ENCODE measurements at places on chromosomes 2 and 18.

GRCh38 chr2:144082327-144082726 is 437.6 kb downstream of the ZEB2 start:
- DNase-seq: no peak

- DNase-seq: peak; percentile 86
Measured at GRCh38 chr2:216031960-216032689, 18.8 kb upstream of the MREG start.

DNA sequence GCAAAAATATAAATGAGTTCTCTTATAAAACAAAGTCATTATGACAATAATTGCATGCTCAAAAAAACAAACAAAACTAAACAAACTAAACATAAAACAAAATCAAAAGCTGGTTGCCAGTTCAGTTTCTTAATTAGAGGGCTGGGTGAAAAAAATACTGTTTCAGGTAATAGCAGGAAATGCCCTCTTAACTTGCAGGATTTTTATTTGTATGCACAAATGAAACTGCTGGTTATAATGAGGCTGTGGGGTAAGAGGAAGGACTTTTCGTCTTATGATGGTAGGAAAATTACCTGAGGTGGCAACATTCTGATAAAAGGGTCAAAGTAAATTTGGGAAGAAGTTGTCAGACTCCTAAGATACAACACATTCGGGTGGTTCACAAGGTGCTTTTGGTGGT is 21.5 kb upstream of the CDKL4 start:
- DNase-seq: no peak

- DNase-seq: no peak
Measured at GRCh38 chr2:173393186-173393585, 38.5 kb downstream of the CDCA7 start.

DNA sequence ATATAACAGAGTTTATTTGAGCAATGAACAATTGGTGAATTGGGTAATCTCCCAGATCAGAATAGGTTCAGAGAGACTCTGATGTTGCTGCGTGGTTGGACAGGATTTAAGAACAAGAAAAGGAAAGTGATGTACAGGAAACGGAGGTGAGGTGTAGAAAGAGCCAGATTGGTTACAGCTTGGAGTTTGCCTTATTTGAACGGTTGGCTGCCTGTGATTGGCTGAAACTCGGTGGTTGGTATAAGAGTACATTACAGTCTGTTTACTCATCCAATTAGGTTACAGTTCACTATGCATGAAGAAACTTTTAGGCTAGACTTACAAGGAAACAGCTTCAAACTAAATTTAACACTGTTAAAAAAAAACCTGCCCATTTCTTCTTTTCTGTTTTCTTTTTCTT is 68.0 kb upstream of the CABLES1 start:
- peak; percentile 49 for DNase-seq

- DNase-seq: peak; percentile 55
Measured at GRCh38 chr2:230691005-230691647, 21.5 kb upstream of the CAB39 start.

GRCh38 chr2:216044883-216045486 is 31.6 kb upstream of the MREG start:
- no peak for DNase-seq

- no peak for DNase-seq
Measured at GRCh38 chr18:3482258-3482657, 32.3 kb downstream of the TGIF1 start.

- no peak for DNase-seq
Measured at GRCh38 chr2:11142987-11143386, 12.3 kb upstream of the SLC66A3 start.

DNA sequence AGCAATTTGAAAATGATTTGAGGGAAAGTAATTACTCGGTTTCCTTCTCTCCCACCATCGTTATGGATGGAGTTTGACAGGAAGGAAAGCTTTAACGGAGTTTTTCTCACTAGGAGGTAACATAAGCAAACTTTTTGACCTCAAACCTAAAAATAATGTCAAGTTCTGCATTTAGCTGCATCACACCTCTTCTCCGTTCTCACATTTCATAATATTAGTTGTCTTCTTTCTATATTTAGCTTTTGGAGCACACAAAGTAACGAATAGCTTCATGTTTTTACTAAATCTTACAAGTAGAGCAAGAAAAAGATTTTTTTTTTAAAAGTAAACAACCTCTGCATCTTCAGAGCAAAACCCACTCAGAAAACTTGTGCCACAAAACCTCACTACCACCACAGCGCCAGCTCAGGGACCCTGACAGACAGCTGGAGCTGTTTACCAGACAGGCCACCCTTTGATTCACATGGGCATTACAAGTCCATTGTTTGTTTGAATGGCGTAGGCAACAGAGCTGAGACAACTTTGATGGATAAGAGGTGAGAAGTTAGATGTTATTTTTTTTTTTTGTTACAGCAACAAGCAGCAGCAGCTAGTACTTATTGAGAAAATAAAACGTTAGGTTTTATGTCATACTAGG is 21.9 kb upstream of the ICOS start:
- DNase-seq: no peak

- DNase-seq: no peak
Measured at GRCh38 chr18:55248495-55248894, 289.2 kb upstream of the CCDC68 start.

- no peak for DNase-seq
Measured at GRCh38 chr2:3078684-3079083, 298.9 kb downstream of the EIPR1 start.

DNA sequence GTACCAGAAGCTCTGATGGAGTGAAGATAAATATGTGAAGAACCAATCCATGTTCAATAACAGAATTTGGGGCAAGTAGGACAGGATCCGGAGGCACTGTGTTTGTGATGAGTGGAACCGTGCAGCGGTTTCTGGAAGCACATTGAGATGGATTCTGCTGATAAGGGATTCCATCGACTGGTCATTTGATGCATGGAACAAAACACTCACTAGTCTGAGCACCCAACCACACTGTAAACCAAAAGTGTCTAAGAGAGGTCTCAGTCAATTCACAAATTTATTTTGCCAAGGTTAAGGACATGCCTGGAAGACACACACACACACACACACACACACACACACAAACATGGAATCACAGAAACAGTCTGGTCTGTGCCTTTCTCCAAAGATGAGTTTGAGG is 459.5 kb downstream of the FBXO15 start:
- no peak for DNase-seq

GRCh38 chr18:74286106-74286855 is 5.5 kb downstream of the CYB5A start:
- peak; percentile 62 for DNase-seq

DNA sequence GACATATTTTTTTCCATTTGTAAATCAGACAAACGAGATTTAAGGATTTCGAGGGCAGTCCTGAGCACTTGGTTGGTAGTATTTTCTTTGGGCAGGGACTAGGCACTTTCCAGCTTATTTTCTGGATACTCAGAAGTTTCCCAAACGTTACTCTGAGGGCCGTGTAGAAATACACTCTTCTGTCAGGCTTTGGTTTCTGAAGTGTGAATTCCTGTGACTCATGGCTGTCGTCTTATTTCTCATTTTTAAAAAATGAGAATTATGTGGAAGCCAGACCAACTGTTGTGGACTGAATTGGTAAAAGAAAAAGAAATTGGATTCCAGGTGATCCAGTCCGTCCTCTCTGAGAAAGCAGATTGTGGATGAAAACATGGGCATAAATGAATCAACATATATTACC is 658.6 kb upstream of the FANCL start:
- DNase-seq: no peak

- DNase-seq: no peak
Measured at GRCh38 chr2:219400562-219400961, 12.8 kb upstream of the DNPEP start.

DNA sequence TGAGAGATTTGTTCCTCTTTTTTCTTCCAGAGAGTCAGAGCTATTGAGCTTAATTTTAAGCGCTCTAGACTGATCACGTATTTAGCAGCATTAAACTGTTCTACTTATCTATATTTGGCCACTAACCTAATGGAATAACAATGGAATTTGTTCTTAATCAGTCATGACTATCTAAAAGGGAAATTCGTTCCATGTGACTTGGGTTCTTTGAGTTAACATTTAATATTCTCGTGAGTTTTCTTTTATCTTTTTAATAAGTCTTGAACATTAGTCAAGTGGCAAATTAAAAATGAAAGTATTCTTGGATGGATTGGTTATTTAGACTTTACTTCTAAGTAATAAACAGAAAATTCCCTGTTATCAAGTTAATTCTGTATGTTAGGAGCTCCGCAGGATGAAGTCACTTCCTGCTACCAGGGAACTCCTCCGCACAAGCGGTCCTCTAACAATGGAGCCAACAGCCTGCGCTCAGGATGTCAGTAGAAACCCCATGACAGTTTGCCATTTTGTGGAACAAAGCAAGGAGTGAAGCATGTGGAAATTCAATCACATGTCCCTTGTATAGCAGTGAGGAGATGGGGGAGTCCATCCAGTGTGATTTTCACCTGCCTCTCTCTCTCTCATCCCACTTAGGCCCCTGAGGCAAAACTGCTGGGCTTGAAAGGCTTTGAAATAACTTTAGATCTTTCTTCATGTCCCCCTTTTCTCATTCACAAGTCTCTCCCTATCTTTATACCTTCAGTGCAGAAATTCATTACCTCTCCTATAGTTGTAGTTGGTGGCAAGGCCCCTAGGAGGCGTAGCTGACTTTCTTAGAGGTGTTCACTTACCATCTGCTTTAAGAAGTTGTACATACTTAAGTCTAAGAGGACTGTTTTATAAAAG is 138.1 kb downstream of the WDR7 start:
- DNase-seq: peak; percentile 15

DNA sequence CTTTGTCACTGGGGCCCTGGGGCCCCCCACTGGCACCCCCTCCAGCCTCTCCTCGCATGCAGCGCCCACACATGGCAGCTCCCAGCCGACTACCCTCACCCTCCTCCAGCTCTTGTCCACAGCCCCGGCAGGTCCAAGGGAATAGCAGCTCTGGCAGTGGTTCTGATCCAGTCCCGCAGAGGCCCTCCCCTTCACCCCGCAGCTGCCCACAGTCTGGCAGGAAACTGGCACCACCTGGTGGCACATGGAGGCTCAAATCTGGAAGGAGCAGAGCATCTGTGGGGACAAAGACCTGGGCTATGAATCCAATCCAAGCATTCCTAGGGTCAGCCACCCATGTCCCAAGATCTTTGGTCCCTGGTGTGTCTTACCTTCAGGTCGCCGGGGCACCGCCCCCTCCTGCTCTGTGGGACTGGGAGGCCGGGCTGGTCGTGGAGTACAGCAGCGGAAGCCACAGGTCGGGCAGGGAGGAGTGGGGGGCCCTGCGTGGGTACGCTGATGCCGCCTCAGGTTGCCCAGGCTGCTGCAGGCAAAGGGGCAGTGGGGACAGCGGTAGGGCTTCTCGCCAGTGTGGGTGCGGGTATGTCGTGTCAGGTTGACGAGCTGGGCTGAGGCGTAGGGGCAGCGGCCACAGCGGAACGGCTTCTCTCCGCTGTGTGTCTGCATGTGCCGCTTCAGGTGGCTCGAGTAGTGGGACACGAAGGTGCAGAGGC is 2.3 kb downstream of the ZNF513 start:
- no peak for DNase-seq

GRCh38 chr18:36365836-36366775 is 68.6 kb downstream of the FHOD3 start:
- DNase-seq: peak; percentile 5

GRCh38 chr2:240951045-240951594 is 45.0 kb downstream of the CROCC2 start:
- no peak for DNase-seq

- no peak for DNase-seq
Measured at GRCh38 chr2:47243596-47244323, 88.7 kb upstream of the STPG4 start.

DNA sequence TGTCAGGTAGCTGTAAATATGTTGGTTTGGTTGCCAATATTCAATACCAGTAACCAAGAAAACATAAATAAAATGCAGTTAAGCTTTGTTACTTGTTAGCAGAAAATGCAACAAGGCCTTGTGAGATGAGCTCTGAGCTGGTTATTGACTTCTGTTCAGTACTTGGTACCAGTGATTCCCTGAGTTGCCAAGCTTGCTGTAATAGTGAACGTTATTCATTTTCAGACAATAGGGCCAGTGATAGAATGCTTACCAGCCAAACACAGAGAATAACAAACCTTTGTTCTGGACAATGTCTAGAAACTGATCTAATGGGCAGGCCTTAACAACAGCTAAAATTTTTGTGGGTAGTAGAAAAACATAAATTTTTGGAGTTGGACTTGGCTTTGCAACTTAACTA is 29.5 kb downstream of the RASGRP3 start:
- no peak for DNase-seq

- peak; percentile 56 for DNase-seq
Measured at GRCh38 chr18:32373995-32374394, 96.7 kb downstream of the GAREM1 start.

DNA sequence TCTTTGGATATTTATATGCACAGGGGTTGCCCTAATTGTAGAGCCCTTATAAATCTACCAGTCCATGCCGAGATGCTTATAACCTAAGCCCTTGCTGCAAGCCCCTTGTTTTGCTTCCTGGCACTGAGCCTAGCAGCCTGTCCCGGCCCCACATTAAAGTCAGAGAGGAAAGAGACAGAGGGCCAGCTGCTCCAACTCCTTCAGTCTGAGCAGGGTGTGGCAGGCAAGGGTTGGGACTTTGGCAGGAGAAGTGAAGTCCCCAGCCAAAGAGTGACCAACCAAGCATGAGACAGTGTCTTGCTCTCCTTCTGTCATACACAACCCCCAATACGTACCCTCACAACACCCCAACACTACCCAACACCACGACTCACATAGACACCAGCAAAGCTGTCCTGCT is 54.7 kb upstream of the FZD7 start:
- no peak for DNase-seq

DNA sequence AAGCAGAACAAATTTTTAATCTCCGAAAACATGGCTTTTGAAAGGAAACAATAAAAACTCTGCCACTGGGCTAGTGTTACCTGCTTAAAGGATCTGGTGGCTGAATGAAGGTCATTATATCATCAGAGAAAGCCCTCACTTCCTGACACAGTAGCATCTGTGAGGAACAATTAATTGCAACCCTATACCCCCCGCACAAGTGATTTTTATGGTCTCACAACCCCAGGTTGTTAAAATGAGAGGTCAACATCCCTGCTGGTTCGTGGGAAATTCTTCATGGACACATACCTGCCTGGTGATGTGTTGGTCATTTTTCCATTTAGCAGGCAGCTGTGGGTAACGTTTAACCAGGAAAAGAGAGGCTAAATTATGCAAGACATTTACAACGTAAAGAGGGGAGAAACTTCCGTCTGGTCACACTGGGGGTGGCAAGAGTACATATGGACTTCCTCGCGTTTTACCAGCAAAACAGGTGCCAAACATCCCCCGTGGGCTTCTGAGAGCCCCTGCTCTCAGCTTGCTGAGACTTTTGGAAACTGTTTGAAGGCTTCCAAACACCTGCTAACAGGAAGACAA is 29.2 kb downstream of the NIFK start:
- no peak for DNase-seq

- DNase-seq: no peak
Measured at GRCh38 chr2:8132351-8132831, 549.5 kb upstream of the ID2 start.

- DNase-seq: no peak
Measured at GRCh38 chr2:168650781-168651180, 151.7 kb upstream of the NOSTRIN start.

DNA sequence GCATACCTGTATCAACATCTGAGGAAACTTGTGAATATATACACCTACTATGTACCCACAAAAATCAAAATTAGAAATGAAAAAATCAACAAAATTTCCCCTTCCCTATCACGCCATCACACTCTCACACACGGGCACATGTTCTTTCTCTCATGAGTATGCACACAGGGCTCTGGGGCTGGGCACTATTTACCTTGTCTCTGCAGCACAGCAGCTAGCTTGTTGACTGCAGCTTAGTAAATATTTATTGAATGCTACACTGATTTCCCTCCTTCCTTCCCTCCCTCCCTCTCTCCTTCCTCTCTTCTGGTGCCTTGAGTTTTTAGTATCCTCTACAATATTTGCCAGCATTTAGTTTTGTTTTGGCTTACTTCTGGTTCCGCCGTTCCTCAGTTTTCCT is 182.7 kb upstream of the LHCGR start:
- no peak for DNase-seq
